Stimulated activated CD4-positive, alpha-beta T cell treated with anti-CD3 and anti-CD28 coated beads, Interleukin-4, amount 100 ng/mL, for 48 hours (primary cell): ENCODE measurements at places on chromosomes 5 and 9.

DNA sequence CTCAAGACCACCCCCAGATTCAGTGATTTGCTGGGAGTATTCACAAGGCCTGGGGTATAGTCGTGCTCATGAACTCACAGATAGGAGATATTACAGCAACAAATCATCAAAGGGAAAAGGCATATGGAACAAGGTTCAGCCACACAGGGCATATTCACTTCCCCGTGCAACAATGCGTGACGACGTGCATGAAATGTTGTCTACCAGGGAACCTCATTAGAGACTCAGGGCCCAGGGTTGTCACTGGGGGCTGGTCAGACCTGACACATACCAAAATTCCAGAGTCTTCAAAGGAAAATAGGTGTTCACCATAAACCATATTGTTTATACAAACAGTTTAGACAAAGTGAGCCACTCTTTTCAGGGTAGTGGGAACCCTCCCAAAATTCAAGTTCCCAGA lies 212.4 kb downstream of the RFK start:
- DNase-seq = no peak

DNA sequence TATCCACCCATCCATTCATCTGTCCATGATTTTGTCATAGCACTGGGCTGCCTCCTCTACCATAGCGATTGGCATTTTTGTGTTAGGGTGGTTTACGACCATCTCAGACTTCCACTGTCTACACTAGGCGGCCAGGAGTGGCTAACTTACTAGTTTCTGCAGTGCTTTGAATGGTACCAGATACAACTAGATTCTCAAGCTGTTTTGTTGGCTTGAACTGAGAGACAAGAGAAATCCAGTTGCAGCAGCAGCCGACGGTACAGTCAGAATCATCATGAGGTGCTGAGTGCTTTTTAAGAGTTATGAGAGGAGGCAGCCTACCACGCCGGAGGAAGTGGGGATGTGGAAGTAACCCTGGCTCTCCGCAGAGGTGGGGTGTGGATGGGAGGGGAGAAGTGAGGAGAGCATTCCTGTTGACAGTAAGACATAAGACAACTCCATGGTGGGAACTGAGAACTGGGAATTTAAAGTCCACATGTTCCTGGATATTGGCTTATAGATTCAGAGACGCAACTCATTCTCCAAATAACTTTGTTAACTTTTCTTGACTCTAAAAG lies 27.9 kb downstream of the COL5A1 start:
- no peak for DNase-seq

- DNase-seq = peak; percentile 43
Observed at GRCh38 chr5:75668977-75669689, 48.1 kb downstream of the POC5 start.

- no peak for DNase-seq
Observed at GRCh38 chr5:93791518-93791972, 50.1 kb upstream of the POU5F2 start.

DNA sequence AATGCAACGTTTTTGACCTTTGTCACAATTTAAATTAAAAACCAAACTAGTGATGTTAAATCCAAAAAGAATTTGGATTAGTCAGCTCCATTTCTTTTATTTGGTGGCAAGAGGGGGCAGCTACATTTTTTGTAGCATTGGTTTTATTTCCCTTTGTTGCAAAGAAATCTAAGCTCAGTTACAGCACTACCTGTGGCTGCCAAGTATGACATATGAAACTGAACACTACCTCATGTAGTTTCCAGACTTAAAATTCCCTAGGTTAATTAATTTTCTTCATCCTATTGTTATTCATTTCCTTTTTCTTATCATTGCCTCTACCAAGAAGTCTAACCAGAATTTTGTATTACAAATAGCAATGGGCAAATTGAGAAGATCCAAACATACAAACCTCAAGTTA lies 393.5 kb downstream of the BRINP1 start:
- no peak for DNase-seq

DNA sequence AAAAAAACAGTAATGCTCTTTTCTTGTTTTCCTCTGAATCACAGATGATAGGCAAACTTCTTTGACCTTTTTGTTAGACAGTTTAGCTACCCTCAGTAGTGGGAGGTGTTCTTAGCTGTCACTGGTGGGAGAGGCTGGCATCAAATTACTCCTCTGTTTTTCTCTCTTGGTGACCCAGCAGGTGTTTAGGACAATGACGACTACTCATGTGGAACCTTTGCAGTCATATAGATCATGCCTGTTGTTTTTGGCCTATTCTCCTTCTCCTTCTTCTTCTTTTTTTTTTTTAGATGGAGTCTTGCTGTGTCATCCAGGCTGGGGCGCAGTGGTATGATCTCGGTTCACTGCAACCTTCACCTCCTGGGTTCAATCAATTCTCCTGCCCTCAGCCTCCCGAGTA lies 15.4 kb upstream of the NPR2 start:
- DNase-seq = no peak

DNA sequence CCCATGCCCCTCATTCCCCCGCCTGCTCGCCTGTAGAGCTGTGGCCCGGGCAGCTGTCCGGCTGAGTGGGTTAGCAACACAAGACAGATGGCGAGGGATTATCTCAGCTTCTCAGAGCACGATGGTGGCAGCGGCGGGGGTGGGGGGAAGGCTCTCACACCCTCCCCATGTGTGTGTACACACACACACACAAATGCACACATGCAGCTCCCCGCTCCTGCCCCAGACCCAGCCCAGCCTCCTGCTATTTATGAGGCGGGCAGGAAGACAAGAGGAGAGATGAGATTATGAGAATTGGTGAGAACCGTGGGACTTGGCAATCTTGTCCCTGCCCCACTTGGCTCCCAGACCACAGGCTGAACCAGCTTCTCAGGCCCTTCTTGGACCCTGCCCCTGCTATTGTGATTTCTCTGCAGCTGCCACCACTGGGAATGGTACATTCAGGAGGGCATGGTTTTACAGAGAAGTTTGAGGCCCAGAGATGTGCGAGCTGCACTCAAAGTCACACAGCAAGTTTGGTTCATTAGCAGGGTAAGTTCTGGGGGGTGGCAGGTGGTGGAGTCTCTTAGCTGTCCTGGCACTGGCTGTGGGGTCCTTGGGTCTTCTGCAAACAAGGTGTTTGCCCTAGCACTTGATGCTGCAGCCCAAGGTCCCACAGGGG lies 51.0 kb upstream of the PSD2 start:
- no peak for DNase-seq

GRCh38 chr5:15694696-15695214 lies 194.8 kb downstream of the FBXL7 start:
- DNase-seq = no peak

DNA sequence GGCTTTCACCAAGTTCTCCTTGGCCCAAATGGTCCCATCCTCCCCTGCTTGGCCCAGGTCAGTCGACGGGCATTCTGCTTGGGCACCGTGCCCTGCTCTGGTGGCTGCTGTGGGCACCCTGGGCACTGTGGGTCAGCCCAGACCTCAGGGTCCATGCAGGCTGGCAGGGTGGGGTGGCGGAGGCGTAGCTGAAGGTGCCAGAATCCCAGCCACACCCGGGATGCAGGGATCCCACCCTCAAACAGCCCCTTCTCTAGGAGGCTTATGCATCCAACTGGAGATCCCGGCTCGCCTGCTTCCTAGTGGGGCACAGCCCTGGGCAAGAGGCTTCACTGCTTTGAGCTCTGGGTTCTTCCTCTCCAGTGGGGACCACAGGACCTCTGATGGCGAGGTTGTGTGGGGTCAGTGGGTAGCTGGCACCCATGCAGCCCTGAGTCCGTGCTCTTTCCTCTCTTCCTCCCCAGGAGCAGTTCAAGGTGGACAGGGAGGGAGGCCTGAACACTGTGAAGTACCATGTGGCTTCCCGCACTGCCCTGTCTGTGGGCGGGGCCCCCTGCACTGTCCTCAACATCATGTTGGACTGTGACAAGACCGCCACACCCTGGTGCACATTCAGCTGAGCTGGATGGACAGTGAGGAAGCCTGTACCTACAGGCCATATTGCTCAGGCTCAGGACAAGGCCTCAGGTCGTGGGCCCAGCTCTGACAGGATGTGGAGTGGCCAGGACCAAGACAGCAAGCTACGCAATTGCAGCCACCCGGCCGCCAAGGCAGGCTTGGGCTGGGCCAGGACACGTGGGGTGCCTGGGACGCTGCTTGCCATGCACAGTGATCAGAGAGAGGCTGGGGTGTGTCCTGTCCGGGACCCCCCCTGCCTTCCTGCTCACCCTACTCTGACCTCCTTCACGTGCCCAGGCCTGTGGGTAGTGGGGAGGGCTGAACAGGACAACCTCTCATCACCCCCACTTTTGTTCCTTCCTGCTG lies 9.4 kb downstream of the B4GALT7 start:
- DNase-seq = no peak

- DNase-seq = no peak
Observed at GRCh38 chr9:75438716-75439115, 350.4 kb downstream of the OSTF1 start.

GRCh38 chr5:119177226-119177625 lies 106.3 kb downstream of the DMXL1 start:
- no peak for DNase-seq

GRCh38 chr9:113602126-113603047 lies 138.9 kb downstream of the RGS3 start:
- DNase-seq = peak; percentile 66

- no peak for DNase-seq
Observed at GRCh38 chr9:126367139-126367538, 40.5 kb downstream of the MVB12B start.

- DNase-seq = peak; percentile 51
Observed at GRCh38 chr9:136881691-136882108, 4.6 kb upstream of the TRAF2 start.

DNA sequence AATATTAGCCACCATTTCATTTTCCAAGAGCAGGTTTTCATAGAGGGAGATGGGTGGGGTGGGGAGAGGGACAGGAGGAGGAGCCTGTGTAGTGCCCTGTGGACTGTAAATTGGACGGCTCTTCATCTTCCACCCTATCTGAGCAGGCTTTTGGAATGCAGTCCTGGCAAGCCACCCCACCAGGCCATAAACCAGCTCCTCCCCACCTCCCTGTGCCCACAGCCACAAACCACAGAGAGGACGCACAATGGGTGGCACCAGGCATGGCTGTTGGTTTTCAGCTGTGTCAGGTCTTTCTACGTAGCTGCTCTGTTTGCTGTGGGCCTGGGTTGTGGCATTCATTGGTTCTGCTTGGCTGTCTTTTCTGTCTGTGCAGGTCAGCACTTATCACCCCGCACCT lies 58.0 kb downstream of the PLAC8L1 start:
- DNase-seq = no peak

DNA sequence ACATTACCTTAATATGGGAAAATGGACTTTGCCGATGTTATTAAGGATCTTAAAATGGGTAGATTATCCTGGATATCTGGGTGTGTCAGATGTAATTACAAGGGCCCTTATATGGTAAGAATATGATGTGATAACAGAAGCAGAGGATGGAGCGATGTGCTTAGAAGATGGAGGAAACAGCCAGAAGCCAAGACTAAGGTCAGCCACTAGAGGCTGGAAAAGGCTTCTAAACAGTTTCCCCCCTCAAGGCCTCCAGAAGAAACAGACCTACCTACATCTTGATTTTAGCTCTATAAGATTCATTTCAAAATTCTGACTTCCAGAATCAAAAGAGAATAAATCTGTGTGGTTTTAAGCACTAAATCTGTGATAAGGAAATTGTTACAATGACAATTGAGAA lies 131.9 kb downstream of the CAAP1 start:
- no peak for DNase-seq

- DNase-seq = no peak
Observed at GRCh38 chr5:114118511-114118910, 243.4 kb upstream of the KCNN2 start.

GRCh38 chr5:98935206-98935605 lies 6.4 kb upstream of the CHD1 start:
- DNase-seq = no peak

- no peak for DNase-seq
Observed at GRCh38 chr5:68178579-68178978, 37.0 kb upstream of the PIK3R1 start.

- DNase-seq = peak; percentile 37
Observed at GRCh38 chr5:6766604-6767093, 53.4 kb downstream of the TENT4A start.

DNA sequence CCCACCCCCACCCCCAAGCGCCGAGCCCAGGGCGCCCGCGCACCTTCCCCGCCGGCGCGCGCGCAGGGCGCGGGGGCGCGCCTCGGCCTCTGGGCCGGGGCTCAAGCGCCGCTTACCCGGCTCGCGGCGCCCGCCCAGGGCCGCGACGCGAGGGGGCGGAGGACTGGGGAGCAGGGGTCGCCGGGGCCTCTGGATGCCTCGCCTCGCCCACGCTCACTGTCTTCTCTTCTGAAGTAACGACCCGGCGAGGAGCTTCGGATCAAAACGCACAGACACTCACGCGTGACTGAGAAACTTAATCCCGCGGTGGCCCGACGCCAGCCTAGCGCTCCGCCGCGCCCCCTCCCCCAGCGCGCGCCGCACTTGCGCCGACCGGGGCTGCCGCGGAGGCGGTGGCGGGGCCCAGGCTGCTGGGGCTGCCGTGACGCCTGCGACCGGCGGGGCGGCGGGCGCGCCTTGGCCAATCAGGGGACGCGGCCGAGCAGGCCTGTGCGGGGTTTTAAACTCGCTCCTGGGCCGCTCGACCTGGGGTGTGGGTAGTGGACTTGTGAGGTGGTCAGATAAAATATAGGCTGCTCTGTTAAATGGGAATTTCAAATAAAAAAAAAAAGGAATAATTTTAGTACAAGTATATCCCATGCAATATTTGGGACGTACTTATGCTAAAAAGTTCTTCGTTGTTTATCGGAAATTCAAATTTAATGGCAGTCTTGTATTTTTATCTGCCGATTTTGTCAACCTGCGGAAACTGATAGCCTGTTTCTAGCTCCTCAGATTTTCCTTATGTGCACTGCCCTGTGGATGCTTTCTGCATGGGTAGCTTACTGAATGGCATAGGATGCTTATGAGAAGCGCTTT lies at the start of gene MPDZ:
MPDZ (minus strand) TSS at position 409 of the 858 bp plus-strand sequence. CDS start 29,377 bp downstream, outside the sequence.
- no peak for DNase-seq

DNA sequence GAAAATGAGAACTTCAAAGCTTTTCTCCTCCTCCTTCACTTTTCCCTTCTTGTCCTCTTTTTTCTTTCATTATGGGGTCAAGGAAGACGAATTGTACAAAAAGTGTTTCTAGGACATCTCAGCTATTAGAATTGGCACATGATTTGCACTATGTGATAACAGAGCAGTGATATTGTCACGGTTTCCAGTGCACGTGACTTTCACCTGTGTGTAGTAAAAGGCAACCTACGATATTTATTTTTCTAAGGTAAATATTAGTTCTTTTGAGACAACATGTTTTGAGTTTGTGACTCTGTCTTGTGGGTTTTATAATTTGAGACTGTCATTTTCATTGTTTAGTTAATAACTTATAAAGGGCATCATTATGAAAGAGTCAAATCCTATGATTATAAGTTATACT lies 213.1 kb downstream of the PSAT1 start:
- no peak for DNase-seq
